ENCODE measurements at places on chromosomes 13 and 19. TPM values are rescaled to one million over a fixed set of nuclear protein-coding genes. Genes with fewer than 3 reads are reported as not detected.

GRCh38 chr13:91988331-91988730, 589.9 kb downstream of the GPC5 start:
- H3K36me3 ChIP-seq = no peaks in the 10 kb centered on the region
- H3K27ac ChIP-seq = no peak overlapping the region
- no peak overlapping the region for H3K4me3 ChIP-seq

Gene PROSER3
- total RNA-seq = 5.6 TPM

- no peaks in the 10 kb centered on the region for H3K27me3 ChIP-seq
- no peaks in the 10 kb centered on the region for H3K36me3 ChIP-seq
- H3K27ac ChIP-seq = no peak overlapping the region
- H3K4me3 ChIP-seq = no peak overlapping the region
- no peak for DNase-seq
Measured at GRCh38 chr13:54241719-54242118, 1213.1 kb downstream of the OLFM4 start.

- H3K4me1 ChIP-seq = no peaks in the 10 kb centered on the region
- H3K27ac ChIP-seq = no peak within 1 kb of the TSS
- H3K36me3 ChIP-seq = no peaks in the 10 kb centered on the region
- DNase-seq = no peak
- no peak within 1 kb of the TSS for H3K4me3 ChIP-seq
Measured at GRCh38 chr19:51034704-51035103, at the start of gene KLK12. Gene KLK12 (minus strand): TSS chr19:51035002. CDS start chr19:51034621, 381 bp downstream.

DNA sequence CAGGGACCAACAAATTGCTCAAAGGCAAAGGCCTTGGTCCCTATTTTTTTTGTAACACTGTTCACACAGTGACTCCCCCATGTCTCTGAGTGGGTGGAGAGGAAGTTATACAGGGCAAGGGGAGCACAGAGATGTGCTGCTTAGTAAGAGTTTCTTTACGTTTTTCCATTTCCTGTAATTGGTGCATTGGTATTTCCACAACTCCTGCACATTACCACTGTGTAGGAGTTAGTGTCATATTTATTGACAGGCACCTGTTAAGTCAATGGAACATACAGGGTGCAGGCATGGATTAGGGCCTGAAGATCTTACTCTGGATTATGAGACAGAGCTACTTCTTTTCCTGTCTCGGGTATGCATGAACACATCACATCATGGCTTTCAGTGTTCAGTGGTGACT, 45.2 kb downstream of the SOX21 start:
- H3K36me3 ChIP-seq = no peaks in the 10 kb centered on the region
- H3K4me1 ChIP-seq = no peaks in the 10 kb centered on the region
- DNase-seq = no peak
- no peak overlapping the region for H3K27ac ChIP-seq

DNA sequence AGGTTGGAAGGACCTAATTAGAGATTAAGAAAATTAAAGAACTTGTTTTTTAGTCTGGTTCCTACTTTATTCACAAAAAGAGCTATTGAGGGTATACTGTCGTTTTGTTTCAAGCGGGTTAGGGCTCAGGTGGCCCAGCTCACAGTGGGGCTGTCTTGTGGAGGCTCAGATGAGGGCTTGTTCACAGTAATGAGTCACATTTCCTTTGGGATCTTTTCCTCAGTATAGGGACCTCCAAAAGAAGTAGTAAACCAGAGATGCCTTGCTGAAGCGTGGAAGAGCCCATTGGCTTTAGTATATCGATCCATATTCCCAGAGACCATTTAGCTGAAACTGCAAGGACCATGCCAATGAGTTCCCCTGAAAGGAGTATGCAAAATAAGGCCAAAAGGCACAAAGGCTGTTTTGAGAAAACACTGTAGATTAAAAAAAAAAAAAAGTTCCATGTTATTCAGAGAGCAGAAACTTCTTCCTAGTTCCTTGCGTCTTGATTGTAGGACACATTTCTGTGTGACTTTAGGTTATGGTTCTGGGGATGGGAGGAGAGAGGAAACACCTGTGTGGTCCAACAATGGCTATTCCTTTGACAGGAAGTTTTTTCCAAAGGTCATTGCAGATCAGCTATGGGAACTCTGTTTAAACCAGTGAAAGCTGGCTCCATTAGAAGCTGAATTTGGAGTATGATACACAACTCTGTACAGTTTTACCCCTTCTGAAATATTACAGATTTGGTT, 32.8 kb upstream of the GPI start:
- no peaks in the 10 kb centered on the region for H3K27me3 ChIP-seq
- no peak overlapping the region for H3K4me3 ChIP-seq
- DNase-seq = no peak
- H3K4me1 ChIP-seq = peaks cover 10% of the 10 kb centered on the region

GRCh38 chr19:42542791-42543190, 14.5 kb upstream of the CEACAM1 start:
- DNase-seq = no peak
- H3K27ac ChIP-seq = no peak overlapping the region
- H3K36me3 ChIP-seq = no peaks in the 10 kb centered on the region
- no peak overlapping the region for H3K4me3 ChIP-seq
- H3K4me1 ChIP-seq = no peaks in the 10 kb centered on the region

GRCh38 chr19:13234518-13234917, 84.3 kb downstream of the IER2 start:
- no peak for DNase-seq
- no peak overlapping the region for H3K27ac ChIP-seq
- no peaks in the 10 kb centered on the region for H3K4me1 ChIP-seq
- no peak overlapping the region for H3K4me3 ChIP-seq
- no peaks in the 10 kb centered on the region for H3K36me3 ChIP-seq

- no peak overlapping the region for H3K4me3 ChIP-seq
- no peaks in the 10 kb centered on the region for H3K36me3 ChIP-seq
- DNase-seq = no peak
- H3K27me3 ChIP-seq = no peaks in the 10 kb centered on the region
- no peaks in the 10 kb centered on the region for H3K4me1 ChIP-seq
Measured at GRCh38 chr13:103100830-103101229, 34.6 kb upstream of the SLC10A2 start.

DNA sequence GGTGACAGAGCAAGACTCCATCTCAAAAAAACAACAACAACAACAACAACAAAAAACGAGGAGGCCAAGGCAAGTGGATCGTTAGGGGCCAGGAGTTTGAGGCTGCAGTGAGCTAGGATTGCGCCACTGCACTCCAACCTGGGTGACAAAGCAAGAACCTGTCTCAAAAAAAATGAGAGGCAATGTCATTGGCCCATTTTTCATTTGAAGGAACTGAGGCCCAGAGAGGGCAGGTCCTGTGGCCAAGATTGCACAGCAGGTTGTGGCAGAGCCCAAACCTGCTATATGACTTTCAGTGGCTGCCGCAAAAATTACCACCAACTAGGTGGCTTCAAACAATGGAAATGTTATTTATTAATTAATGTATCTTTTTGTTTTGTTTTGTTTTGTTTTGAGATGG, 5.5 kb downstream of the PIK3R2 start:
- H3K27ac ChIP-seq = peak overlapping the region; percentile 75
- no peak overlapping the region for H3K4me3 ChIP-seq
- no peak for DNase-seq
- peaks cover 76% of the 10 kb centered on the region for H3K4me1 ChIP-seq
- peaks cover 23% of the 10 kb centered on the region for H3K36me3 ChIP-seq

DNA sequence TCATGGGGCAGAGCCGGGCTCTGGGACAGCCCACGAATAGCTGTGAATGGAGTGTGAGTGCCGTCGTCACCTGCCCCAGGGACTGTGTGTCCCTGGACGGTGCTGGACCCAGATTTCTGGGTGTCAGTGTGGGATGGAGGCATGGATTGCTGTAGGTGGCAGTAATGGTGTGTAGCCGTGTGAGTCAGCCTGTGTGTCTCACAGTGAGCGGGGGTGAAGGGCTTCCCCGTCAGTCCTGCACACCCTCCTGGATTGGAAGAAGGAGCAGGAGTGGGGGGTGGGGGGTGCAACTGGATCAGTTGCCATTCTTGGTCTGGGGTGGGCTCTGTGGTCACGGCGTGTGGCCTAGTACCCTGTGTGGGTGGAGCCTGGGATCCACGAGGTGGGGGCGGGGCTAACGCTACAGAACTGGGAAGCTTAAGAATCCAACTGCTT, 6.5 kb upstream of the LTBP4 start:
- no peak for DNase-seq
- H3K4me1 ChIP-seq = peaks cover 32% of the 10 kb centered on the region
- peaks cover 24% of the 10 kb centered on the region for H3K27me3 ChIP-seq
- H3K4me3 ChIP-seq = no peak overlapping the region

Gene LGALS14
- not detected for total RNA-seq

- no peak overlapping the region for H3K4me3 ChIP-seq
- H3K27ac ChIP-seq = no peak overlapping the region
- no peaks in the 10 kb centered on the region for H3K27me3 ChIP-seq
- H3K36me3 ChIP-seq = no peaks in the 10 kb centered on the region
Measured at GRCh38 chr13:42076309-42076713, 27.9 kb downstream of the DGKH start.

- peaks cover 18% of the 10 kb centered on the region for H3K4me1 ChIP-seq
- no peak for DNase-seq
- no peaks in the 10 kb centered on the region for H3K27me3 ChIP-seq
- no peak overlapping the region for H3K4me3 ChIP-seq
- no peak overlapping the region for H3K27ac ChIP-seq
Measured at GRCh38 chr13:41008349-41008980, 10.7 kb downstream of the ELF1 start.

DNA sequence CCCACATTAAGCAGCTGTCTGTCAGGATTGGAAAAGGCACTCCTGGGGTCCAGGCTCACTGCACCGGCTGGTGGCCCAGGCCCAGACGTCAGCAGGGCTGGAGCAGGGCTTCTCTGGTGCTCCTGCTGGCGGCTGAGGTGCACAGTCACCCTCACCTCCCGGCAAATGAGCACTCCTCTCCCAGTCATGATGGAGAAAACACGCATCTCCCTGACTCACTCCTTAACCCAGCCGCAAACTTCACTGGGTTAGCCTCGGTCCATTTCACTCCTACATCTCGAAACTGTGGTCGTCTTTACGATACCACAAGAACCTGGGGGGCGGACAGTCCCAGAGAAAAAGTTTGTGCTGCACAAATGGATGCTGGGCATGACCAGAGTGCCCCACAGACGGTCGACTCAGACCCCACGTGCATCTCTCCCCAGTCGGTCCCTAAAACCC, 3.3 kb upstream of the RASA3 start:
- peaks cover 26% of the 10 kb centered on the region for H3K4me1 ChIP-seq
- no peak for DNase-seq
- no peak overlapping the region for H3K4me3 ChIP-seq
- no peak overlapping the region for H3K27ac ChIP-seq

Gene RASAL3
- 3.9 TPM for total RNA-seq

Gene OR4F17
- total RNA-seq = not detected

Gene PLIN5
- 8.3 TPM for total RNA-seq

DNA sequence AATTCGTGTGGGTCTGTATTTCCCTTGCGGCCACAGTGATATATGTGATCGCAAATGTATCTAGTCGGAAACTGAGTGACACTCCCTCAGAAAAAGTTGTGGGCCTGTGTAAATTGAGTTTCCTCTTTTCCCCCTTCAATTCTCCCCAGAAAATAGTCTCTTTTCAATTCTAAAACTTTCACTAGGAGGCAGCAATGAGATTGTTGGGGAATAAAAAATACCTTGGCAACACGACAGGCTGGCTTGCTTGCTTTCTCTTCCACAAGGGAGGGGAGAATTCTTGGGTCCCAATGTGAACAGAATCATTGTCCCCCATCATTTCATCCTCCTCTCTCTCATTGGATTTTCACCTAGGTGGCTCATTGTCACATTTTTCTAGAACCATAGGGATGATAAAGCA, 3.7 kb upstream of the SOX21 start:
- DNase-seq = peak; percentile 21
- H3K4me3 ChIP-seq = no peak overlapping the region
- H3K27me3 ChIP-seq = no peaks in the 10 kb centered on the region
- H3K36me3 ChIP-seq = no peaks in the 10 kb centered on the region
- no peak overlapping the region for H3K27ac ChIP-seq

DNA sequence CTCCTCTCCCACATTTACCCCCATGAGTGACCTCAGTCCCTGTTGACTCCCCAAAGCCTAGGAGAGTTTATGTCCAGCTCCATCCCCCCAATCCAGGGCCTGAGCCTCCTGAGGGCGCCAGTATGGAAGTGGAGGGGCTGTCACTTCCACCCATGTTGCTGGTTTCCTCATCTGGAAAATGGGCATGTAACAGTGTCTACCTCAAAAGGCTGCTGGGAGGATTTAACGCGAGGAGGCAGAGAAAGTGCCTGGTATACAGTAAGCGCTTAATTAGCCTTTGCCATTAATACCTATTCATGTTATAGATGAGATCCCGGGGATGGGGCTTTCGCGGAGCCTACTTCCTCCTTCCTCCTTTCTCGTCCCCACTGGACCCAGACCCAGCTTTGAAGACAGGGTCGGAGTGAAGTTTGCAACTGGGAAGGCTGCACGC, 476 bp downstream of the TYK2 start:
- H3K4me1 ChIP-seq = peaks cover 11% of the 10 kb centered on the region
- H3K4me3 ChIP-seq = peak overlapping the region; percentile 99
- H3K27me3 ChIP-seq = no peaks in the 10 kb centered on the region
- peaks cover 32% of the 10 kb centered on the region for H3K36me3 ChIP-seq
- DNase-seq = no peak

Gene ZSCAN18
- 114 TPM for total RNA-seq

DNA sequence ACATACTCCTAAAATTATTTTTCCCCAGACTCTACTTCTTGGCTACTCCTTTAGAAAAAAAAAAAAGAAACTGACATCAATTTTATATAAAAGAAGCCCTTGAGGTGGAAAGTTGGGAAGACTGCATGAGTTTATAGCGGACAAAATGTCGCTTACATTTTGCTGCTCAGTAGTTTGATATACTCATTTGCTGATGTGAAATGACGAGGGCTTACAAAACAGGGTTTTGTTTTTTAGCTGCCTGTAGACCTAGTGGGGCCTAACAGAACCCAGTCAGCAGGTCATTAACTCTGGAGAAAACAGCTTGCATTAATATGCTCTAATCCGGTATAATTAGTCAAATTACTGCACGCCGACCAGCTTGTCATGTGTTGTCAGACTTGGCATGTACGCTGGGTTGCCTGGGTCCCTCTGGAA, 37.6 kb upstream of the MAB21L1 start:
- no peak overlapping the region for H3K4me3 ChIP-seq
- no peaks in the 10 kb centered on the region for H3K27me3 ChIP-seq
- H3K27ac ChIP-seq = no peak overlapping the region
- H3K36me3 ChIP-seq = no peaks in the 10 kb centered on the region

Gene LRRC25
- total RNA-seq = 6.6 TPM

Gene CEACAM19
- total RNA-seq = 4.8 TPM

Data from esophagus muscularis mucosa (tissue), 4 donors.